ENCODE measurements at places on chromosomes 4 and X.

DNA sequence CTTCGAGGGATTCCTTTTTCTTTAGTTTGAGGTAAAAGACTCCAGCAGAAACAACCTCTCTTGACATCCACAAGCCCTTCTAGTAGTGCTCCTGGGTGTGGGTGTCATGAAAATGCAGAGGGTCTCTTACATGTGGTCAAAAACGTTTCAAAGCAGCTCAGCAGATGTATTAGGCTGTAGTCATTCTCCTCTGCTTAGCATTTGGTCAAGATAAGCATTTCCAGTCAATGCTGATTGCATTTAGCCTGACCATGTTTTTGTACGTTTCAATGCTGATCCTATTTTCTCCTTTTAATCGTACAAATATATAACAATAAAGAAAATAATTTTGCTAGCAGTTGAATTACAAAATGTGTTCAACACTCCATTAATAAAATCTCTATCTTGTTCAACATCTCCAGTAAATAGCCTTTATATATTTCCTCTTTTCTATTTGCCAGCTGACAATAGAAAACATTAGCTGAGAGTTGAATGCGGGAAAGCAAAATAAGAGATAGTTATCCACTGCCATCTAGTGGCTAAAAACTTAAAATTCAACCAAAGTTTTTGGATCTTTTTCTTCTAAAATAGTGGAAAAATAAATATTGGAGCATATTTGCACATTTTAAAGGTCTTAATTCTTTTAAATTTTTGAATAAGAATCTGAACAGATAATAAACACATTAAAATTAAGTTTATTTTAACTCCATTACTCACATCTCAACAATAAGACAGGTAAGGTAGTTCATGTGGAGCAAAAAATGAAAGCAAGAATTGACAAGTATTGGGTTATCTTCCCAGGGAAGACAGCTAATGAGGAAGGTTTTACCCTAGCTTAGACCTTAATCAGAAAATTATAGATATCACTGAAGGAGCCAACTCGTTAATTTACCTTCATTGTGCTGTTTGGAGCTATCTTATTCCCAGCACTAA, 15.2 kb upstream of the PACRGL start:
- DNase-seq, result no peak

DNA sequence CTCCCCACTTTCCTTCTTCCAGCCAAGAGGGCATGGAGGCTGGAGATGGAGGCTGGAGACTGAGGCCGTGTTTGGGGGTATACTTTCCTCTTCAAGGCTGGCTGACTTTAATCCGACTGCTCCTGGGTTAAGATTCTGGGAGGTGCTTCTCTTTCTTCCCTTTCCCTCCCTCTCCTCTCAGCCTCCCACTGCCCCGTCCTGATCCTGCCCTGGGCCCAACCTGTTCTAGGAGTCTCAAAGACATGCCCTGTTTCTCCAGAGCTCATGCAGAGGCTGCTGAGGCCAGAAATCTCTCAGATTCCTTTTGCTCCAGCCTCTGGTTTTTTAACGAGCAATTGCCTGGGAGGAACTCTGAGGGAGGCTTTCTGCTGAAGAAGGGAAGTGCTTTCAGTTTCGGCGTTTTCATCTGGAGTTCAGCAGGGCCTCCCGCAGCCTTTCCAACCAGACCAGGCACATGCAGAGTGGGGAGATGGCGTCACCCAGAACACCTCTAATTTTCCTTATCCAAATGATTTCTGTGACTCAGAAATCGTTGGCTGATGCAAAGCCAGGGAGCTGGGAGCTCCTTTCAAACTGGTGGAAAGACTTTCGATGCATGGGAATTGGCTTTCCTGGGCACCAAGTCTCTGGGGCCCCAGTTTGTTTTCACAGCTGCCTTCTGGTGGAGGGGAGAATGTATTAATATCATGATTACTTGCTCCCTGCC, 34.5 kb upstream of the FAM9C start:
- DNase-seq, result no peak

DNA sequence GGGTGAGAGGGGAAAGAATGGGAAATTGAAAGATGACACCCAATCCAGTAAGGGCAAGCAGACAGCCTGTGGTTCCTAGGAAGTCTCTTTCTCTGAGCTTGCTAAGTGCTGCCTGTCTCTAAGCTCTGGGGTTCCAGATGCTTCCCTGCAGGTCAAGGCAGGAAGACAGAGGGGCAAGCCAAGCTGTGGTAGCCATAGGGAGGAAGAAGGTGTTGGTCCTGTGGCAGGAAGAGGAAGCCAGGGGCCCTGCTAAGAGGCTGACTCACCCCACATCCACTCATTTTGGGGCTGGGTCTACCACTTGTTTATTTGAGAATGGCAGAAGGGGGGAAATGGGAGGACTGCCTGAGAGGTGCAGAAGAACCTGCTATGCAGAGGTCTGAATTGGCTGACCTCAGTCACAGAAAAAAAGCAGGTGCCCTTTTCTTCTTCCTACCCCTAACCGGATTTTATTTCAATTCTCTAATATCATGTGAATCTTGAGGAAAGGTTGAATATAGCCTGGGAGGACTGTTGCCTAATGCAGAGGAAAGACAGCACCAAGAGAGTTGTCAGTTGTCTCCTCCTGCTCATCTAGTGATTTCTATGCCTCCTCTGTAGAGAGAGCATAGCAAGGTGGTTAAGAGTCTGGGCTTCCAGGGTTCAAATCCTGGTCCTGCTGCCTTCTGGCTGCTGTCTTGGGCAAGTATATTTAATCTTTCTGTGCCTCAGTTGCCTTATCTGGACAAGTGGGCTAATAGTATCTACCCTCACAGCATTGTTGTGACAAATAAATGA, 27.4 kb downstream of the HOPX start:
- no peak for DNase-seq

- DNase-seq, result no peak
These were observed 71.7 kb downstream of the DDX60L start for GRCh38 chr4:168408620-168409019.

DNA sequence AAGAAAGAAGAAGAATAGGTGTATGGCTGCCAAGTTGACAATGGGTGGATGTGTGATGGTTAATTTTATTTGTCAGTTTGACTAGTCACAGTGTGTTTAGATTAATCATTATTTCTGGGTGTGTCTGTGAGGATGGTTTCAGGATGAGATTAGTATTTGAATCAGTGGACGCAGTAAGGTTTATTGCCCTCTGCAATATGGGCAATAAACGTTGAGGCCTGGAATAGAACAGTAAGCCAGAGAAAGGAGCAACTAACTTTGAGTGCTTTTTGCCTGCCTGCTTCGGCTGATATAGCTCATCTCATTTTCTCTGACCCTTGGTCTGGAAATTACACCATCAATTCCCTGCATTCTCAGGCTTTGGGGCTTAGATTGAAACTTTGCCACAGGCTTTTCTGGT, 140.8 kb upstream of the SPANXN4 start:
- no peak for DNase-seq

GRCh38 chr4:18942874-18943273, 921.3 kb upstream of the LCORL start:
- no peak for DNase-seq

GRCh38 chr4:129446074-129446473, 350.1 kb downstream of the C4orf33 start:
- DNase-seq, result no peak

GRCh38 chr4:137651128-137651527, 118.8 kb upstream of the PCDH18 start:
- no peak for DNase-seq

DNA sequence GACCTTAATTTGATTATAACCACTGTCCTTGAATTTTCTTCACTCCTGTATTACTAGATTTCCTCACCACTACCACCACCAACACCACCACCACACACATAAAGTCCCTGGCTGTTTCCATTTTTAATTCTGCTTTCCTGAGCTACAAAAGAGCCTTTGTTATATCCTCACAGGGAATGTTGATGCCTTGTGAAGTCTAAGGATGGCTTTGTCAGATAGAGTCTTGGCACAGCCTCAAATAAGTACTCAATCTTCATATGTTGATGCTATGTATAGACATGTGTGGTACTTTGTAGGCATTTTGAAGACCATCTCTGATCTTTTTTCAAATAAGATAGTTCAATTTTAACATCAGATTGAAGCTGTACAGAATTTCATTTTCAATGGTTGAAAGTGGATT, 1016.7 kb upstream of the LCORL start:
- no peak for DNase-seq

DNA sequence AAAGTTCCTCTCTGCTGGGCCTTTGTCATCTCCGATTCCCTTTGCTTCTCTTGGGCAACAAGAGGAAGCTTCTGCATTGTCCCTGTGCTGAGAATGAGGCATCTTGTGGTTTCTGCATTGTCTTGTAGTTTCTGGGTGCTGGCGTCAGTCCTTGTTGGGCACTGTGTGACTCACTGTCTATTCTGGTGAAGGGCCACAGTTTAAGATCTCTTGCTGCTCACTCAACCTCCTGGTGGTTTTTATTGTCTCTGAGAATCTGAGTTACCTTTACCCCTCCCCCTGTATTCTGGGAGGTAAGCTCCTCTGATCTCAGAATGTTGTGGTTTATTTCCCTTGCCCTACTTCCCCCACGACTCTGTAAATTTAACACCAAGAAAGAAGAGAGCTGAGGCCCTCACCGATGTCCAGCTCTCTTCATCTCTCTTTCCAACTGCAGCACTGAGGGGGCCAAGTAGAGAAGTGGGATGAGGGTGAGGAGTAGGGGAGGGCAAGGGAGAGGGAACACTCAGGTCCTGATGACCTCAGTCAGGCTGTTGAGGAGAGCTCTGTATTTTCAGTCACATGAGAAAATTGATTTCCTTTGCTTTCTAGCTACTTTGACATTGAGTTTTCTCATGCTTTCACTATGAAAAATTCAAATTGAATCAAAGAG, 441.6 kb upstream of the PITX2 start:
- no peak for DNase-seq

- no peak for DNase-seq
These were observed 1.6 kb downstream of the BANK1 start for GRCh38 chr4:101792056-101792590.

GRCh38 chr4:57344296-57344695, 234.1 kb upstream of the IGFBP7 start:
- no peak for DNase-seq

- no peak for DNase-seq
These were observed 20.3 kb downstream of the NPY2R start for GRCh38 chr4:155228713-155229112.

GRCh38 chr4:74570095-74570494, 125.2 kb downstream of the AREG start:
- DNase-seq, result no peak

DNA sequence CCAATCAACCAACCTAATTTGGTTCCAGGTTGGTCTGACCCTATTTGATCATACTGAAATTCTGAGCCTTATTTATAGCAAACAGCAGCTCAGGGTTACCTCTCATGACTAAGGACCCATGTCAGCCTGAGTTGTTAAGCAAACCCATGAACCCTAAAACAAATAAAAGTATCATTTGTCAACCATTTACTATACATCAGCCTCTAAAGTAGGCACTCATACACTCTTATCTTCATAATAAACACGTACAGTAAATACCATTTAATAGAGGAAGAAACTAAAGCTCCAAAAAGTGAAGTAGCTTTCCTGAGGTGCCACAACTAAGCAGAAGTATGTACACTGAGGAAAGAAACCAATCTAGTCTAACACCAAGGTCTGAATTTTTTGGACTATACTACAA, 25.2 kb downstream of the MANBA start:
- no peak for DNase-seq

- DNase-seq, result peak; percentile 49
These were observed 48.1 kb upstream of the FAM9C start for GRCh38 chrX:13092455-13092941.

GRCh38 chrX:46704767-46705386, 54.0 kb downstream of the SLC9A7 start:
- no peak for DNase-seq

- DNase-seq, result no peak
These were observed 83.2 kb downstream of the GPAT3 start for GRCh38 chr4:83618991-83619645.

DNA sequence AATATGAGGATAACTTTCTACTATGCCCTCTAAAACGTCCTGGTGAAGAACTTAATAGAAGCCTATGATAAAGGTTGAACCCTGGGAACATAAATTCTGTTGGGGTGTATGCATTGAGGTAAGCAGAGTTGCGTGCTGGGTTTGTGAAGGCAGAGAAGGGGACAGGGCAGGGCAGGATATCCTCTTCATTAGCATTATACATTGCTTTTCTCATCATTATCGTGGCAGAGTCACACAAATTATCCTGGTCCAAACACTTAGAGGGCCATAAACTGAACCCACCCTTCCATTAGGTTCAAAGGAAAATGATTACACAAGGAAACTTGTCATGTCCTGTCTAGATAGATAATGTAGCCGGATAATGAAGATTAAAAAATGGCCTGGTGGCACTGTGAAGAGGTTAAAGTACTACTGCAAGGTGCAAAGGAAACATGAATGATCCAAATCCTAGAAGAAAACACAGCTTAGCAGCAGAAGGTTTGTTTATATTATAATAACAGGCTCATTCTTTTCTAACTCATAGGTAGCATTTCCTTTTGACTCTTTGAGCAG, 189.1 kb downstream of the SPCS3 start:
- no peak for DNase-seq

GRCh38 chrX:118225711-118226428, 109.3 kb upstream of the KLHL13 start:
- DNase-seq, result no peak

DNA sequence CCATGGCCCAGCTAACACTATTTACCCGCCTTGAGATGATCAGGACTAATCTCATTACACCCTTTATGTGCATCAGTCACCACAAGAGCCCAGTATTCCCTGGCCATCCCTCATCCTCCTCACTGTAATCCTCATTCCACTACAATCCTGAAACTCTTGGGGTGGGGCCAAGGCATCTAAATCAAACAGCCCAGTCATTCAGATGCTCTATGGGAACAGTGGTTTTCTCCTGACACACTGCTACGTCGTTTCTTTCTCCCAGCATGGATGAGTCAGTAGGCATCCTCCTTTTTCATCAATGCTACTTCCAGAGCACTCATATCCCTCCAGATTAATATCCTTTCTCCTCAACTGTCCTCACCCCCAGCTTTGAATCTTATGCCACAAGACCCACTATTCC, 5.6 kb downstream of the SDAD1 start:
- DNase-seq, result no peak

- DNase-seq, result no peak
These were observed 653 bp downstream of the BEX1 start for GRCh38 chrX:103063191-103063845.

DNA sequence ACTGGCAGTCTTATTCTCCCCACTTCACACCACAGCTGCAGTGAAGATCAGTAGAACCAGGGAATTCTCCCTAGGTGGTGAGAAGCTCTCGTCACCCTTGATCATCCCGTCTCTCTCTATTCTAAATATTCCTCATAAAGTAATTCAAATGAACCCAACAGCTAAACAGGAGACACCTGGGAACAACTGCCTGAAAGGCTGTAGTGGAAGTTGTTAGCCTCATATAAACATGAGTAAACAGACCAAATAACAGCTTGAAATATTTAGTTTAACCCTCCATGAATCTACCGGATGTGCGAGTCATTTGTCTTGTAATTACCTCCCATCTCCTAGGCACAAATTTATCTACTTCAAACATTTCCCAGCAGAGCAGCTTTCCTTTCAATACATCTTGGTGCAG, 30.4 kb upstream of the APELA start:
- no peak for DNase-seq

GRCh38 chr4:108118505-108118904, 50.2 kb downstream of the LEF1 start:
- DNase-seq, result no peak
